Tongue (tissue), 3 donors: ENCODE measurements at places on chromosomes 4 and X. TPM values are rescaled to one million over a fixed set of nuclear protein-coding genes. Genes with fewer than 3 reads are reported as not detected.

- DNase-seq = no peak
These were observed 68.3 kb downstream of the PALLD start for GRCh38 chr4:168565130-168565529.

The KIF4A gene
- 6.7 TPM for total RNA-seq

DNA sequence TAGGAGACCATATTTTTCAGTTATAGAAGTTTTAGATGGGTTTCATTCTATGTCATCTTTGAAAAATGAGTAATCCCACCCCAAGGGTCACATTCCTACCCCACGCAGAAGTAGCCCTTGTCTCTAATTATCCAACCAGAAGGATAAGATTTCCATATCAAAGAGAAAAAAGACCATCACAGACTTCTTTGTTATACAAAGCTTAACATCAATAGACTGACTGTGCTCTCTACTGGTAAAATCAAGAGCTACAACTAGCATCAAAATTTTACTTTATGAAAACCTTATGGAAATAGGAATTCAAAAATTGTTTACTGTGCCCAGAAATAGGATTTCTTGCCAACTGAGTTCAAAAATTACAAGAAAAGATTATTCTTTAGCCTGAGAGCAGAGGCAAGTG, 24.9 kb downstream of the TNMD start:
- no peak for DNase-seq

- no peak for DNase-seq
These were observed 53.3 kb downstream of the JADE1 start for GRCh38 chr4:128862608-128863311.

DNA sequence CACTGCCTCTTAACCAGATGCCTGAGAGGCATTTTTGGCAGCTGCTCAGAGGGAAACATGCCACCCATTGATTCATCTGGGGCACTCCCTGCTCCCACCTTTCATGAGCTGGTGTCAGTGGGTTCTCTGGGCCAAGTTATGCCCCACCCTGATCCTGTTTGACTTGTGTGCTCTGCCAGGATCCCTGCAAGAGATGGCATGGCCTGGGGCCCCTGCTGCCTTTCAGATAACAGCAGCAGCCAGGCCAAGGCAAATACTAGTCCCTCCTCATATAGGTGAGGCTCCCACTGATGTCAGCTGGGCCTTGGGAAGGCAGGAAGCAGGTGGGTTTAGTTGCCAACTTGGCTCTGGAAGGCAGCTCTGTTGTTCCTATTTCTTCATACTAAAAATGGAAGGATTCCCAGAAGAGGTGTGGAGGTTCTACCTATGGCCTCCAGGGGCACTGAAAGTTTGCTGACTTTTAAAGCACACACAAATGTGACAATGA, 192.9 kb upstream of the RBPJ start:
- peak; percentile 40 for DNase-seq

- no peak for DNase-seq
These were observed 73.1 kb downstream of the FBXO8 start for GRCh38 chr4:174210354-174210753.

GRCh38 chr4:20445933-20446723, 194.4 kb downstream of the SLIT2 start:
- peak; percentile 30 for DNase-seq

GRCh38 chr4:1964443-1964842, 44.3 kb downstream of the NELFA start:
- no peak for DNase-seq

DNA sequence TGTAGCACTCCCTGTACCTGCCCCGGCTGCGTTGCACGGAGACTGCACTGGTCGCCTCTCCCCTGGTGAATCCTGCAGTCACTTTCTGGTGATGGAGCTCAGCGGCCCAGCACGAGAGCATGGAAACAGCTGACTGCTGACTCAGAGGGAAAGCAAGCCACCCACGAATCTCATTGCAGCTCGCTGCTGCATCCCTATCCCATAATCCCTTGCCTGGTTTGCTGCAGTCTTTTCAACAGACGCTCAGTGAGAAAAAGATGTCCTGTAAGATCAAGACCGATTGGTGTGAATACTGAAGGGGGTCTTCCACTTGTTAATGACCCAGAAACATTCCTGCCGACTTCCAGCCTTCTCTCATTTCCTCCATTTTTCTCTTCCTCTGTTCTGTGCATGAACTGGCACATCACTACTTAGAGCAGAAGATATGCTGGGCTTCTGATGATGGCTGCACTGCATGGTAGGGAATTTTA, 52.9 kb downstream of the TRIM2 start:
- DNase-seq = peak; percentile 68
